ENCODE measurements at places on chromosomes 7 and 10. TPM values are rescaled to one million over a fixed set of nuclear protein-coding genes. Genes with fewer than 3 reads are reported as not detected.

AGBL3 gene
- 1.0 TPM for total RNA-seq

ADRA2A gene
- total RNA-seq = 0.42 TPM

IMMP2L gene
- 19.2 TPM for total RNA-seq

- DNase-seq = no peak
Observed at GRCh38 chr7:35021445-35021844, 15.8 kb downstream of the DPY19L1 start.

DNA sequence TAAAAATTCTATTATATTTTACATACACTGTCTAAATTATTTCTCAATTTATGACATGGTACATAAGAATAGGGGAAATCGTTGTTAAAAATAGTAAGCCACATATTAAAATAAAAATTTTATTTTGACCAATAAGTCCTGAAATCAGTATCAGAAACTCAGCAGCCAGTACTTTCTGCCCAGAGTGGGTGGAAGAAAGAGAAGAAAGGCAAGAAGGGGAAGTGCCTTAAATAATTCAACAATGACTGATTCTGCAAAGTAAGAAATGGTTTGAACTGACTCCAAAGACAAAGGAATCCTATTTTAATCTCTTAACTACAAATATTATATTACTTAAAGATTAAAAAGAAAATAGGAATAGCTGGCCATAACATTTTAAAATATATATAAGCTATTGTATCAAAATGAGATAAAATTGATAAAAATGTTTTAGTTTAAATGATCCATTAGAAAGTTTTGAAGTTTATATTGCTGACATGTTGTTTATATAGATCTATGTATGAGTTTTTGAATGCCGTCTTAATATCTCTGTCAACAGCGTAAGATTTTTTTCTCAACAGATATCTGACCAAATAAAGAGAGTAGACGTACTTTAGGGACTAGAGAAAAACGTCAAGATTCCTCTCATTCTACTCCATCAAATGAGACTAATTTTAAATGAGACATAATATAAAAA lies 30.2 kb upstream of the NRCAM start:
- no peak for DNase-seq

DNA sequence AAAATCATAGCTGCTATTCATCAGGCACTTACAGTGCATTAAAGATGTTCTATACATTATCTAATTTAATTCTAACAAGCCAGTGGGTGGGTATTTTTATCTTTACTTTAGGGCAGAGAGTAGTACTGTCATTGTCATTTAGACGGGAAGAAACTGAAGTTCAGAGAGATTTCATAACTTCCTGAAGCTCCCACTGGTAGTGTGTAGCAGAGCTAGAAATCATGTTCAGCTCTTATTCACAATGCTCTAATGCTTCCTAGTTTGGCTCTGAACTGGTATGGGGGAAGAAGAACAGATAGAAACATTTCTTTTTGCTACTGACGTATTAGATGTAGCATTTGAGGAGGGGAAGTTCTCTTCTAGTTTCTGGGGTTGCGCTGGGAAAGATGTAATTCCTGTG lies 116.7 kb downstream of the CYP26A1 start:
- DNase-seq = no peak

- DNase-seq = no peak
Observed at GRCh38 chr10:98808282-98808892, 361.7 kb upstream of the HPS1 start.

- no peak for DNase-seq
Observed at GRCh38 chr10:110398419-110399105, 93.8 kb upstream of the SMNDC1 start.

DNA sequence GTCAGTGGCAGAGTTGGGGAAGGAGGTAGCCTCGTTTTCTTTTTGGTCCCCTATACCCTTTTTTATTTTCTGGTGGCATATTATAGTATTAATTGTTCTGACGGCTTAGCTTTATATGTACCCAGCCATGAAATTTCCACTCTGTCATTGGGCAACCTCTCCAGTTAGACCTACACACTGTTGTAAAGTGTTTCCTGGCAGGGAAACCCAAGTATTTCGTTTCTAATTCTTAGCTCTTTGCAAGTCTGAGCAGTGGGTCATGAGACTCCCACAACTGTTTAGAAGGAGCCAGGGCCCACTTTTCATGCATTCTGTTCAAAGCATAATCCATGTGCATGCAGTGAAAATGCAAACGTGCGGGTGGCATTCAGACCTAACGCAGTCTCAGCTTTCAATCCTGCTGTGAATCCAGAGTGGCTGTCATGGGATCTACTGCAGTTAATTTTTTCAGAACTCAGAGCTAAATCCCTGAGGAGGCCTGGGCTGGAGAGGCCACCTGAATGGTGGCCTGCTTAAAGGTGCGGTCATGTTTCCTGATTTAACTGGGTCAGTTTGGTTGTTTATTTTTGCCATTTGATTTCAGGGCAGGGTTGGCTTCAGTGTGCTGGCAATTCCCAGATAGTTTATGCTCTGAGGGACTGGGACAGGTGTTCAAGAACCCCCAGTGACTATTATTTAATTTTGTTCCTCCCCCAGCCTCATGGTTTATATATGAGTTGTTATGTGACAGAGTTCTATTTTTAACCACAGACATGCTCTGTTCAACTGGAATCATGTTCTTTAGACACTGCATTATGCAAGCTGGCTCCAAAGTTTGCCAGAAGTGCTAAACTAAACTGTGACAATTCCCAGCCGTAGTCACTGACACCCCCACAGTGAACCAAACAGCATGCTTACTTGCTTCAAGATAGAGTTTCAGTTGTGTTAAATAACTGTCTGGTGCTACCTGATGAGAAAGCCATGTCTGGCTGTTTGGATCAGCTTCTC lies 27.4 kb upstream of the SYPL1 start:
- peak; percentile 88 for DNase-seq

DNA sequence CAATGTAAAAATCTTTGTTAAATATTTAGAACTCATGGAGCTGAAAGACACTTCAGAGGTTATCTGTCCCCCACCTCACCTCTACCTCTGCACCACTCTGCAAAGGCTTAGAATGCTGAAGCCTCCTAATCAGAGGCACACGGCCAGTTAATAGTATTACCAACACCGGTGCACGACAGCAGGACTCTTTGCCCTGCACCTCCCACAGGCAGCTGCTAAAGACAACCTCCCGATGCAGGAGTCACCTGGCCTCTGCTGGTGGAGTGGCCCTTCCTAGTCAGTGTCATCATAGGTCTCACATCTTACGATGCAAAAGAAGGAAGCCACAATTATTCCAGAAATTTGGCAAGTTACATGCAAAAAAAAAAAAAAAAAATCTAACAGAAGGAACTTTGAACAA lies 66.6 kb upstream of the MGMT start:
- no peak for DNase-seq

- DNase-seq = no peak
Observed at GRCh38 chr7:55887821-55888247, 578 bp downstream of the ZNF713 start.

DNA sequence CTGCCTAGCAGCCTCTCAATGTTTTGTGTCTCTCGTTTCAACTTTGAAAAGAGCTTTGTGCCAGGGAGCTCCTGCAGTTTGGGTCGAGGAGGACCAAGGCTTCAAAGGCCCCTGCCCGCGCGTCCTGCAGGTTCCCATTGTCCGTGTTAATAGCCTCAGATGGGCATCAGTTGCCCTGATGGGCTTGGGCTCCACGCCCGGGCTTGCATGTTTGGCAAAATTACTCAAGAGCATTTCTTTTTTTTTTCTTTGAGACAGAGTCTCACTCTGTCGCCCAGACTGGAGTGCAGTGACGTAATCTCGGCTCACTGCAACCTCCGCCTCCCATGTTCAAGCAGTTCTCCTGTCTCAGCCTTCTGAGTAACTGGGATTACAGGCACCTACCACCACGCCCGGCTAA lies 636.6 kb downstream of the SDK1 start:
- no peak for DNase-seq

DNA sequence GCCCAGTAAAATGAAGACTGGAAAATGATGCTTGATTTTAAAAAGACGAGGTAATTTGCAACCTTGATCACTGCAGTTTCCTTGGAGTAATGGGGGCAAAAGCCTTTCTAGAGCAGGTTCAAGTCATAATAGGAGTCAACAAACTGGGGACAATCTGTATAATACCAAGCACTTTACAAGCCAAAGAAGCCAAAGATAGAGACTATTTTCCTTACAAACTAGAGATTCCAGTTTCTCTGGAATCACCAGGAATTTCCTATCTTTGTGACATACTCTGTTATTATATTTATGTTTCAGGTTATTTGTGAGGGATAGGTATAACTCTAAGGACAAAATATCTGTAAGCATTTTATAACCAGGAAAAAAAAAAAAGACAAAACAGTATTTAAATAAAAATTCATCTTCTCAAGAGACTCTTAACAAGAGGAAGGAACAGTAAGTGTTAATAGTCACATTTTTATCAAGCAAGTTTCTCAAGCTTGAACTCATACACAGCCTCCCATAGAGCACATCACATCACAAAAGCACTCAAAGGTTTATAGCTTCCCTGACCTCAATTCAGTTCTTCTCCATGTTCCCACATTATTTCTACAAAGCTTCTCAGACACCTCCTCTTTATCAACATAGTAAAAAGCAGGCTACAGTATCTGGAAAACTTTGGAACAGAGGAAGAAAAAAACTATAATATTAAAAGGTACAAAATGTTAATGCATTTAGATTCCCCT lies 18.9 kb downstream of the JMJD1C start:
- DNase-seq = no peak

DNA sequence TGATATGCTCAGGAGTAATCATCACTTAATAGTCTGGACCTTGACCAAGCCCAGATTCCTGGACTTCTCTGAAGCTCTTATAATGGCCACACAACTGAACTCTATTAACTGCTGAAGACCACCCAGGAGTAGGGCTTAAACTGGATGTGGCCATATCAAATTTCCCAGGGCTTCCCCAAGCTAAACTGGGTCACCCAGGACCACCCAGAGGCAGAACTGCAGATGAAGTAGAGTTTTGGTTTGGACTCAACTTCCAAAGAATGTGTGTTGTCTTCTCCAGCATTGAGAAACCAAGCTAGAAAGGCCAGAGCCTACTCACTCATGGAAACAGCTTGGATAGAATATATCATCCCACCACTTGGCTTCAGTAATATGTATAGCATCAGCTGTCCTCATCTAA lies 358.2 kb upstream of the MEOX2 start:
- no peak for DNase-seq

GRCh38 chr7:132179080-132179430 lies 397.2 kb downstream of the PLXNA4 start:
- no peak for DNase-seq

- DNase-seq = no peak
Observed at GRCh38 chr10:15725603-15726002, 5.9 kb upstream of the ITGA8 start.

GRCh38 chr7:57375783-57376182 lies 74.2 kb upstream of the ZNF716 start:
- no peak for DNase-seq

DNA sequence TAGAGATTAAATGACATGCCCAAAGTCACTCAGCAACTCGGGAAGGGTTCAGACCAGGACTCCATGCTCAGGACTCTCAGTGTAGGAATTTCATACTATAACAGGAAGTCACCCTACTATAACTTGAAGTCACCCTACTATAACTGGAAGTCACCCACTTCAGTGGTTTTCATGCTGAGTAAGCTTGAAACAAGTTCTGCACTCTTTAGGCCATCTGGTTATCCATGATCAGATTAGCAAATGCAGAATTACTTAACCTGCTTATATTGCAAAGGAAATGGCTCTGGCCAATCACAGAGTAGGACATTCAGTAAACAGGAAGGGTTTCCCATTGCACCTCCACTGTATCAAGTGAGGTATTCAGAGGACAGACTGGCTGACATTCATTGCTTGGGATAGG lies 1240.4 kb downstream of the GATA3 start:
- no peak for DNase-seq

DNA sequence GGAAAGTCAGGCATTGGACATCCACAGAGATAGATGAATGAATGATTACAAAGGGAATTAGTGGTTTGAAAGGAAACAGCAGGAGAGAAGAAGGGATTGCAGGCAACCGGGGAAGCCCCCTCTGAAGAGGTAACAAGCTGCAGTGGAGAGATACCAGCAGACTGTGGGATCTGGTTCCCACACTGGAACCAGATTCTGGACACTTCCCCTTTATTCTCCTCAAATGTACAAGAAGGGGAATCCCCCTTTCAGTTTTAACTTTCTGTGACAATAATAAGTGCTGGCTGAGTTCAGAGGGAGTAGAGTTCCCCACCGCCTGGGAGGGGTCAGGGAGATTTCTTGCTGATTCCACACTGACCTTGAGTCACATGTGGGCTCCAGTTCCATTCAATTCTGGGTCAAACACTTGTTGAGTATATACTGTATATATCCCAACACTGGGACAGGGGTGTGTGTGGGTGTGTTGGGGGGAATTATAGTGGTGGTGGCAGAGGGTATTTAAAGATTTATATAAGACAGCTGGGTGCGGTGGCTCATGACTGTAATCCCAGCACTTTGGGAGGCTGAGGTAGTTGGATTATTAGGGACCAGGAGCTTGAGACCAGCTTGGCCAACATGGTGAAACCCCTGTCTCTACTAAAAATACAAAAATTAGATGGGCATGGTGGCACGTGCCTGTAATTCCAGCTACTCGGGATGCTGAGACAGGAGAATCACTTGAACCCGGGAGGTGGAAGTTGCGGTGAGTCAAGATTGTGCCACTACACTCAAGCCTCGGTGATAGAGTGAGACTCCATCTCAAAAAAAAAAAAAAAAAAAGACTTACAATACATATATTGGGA lies 16.5 kb upstream of the DDIT4 start:
- DNase-seq = peak; percentile 51

GRCh38 chr7:84847038-84847437 lies 339.8 kb downstream of the SEMA3D start:
- DNase-seq = no peak

DNA sequence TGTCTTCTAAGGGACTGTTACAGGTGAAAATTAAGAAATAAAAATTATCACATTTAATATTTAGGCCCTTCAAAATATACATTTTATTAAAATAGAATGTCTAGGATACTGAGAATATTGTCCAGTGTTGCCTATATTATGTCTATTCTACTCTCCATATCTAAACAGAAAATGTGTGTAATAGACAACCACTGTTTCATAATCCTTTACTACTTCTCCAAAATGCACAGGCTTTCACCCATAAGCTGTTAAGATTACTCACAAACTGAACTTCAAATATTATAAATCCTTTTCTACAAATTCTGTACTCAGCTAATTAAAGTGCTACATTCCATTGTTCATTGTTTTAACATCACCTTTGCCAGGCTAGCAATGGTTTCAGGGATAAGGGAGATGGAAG lies 56.7 kb upstream of the TFEC start:
- DNase-seq = no peak
